ENCODE measurements at places on chromosomes 5 and 9.

DNA sequence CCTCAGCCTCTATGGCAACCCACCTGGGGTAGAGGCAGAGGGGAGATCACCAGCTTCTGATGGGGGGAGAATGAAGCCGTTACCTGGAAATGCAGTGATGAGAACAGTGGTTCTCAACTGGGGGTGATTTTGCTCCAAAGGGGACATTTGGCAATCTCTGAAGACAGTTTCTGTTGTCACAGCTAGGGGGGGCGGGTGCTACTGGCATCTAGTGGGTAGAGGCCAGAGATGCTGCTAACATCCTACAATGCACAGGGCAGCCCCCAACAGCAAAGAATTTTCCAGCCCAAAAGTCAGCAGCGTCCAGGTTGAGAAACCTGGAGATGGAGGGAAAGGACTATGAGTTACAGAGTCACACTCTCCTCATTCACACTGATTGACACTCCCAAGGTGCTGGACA lies 84.5 kb downstream of the FGF1 start:
- no peak for DNase-seq

DNA sequence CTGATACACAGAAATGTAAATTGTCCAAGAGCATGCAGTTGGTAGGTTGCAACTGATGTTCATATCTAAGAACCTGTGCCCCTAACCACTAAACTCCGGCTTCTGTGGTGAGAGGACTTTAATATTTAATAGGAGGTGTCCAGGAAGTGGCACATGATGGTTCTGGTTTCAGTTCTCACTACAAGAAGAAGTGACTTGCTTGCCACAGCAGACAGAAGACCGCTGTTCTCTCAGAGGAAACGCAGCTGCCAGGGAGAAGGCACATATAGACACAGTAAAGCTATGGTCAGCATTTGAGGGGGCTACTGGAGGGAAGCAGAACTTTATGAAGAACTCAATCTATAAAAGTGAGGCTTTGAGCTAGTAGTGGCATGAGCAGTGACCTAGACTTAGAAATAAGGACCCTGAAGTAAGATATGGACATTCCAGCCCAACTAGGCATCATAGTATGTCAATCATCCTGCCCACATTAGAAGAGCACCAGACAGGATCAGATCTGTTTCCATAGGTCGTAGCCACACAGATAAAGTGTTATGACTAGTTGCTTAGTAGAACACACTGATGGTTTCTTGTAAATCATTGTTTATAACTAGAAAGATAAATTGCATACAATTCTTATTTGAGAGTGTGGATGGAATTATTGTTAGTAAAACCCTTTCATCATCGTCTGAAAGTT lies 36.4 kb upstream of the DAB2 start:
- no peak for DNase-seq

DNA sequence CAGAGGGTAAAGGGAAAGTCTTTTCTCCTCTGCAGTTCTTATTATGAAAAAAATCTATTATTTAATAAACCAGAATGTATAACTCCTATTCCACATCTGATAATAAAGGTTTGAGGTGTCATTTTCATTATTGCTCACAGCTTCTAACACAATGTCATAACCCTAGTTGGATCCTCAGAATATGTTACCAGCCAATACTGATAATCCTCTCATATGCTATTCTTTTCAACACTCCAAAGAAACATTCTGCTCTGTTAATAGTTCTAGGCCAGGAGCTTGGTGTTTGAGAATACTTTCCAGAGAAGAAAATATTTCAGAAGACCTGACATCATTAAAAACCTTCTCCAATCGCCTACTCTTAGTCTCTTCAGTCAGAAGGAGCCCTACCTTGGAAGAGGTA lies 127.1 kb downstream of the PIK3R1 start:
- DNase-seq, result no peak

GRCh38 chr9:93254806-93255493 lies 71.0 kb downstream of the WNK2 start:
- DNase-seq, result no peak

- DNase-seq, result no peak
Observed at GRCh38 chr5:82664732-82665131, 386.6 kb upstream of the RPS23 start.

- no peak for DNase-seq
Observed at GRCh38 chr9:42378418-42378815, 195.0 kb downstream of the SPATA31A6 start.

- DNase-seq, result no peak
Observed at GRCh38 chr9:38112049-38112448, 43.0 kb upstream of the SHB start.

DNA sequence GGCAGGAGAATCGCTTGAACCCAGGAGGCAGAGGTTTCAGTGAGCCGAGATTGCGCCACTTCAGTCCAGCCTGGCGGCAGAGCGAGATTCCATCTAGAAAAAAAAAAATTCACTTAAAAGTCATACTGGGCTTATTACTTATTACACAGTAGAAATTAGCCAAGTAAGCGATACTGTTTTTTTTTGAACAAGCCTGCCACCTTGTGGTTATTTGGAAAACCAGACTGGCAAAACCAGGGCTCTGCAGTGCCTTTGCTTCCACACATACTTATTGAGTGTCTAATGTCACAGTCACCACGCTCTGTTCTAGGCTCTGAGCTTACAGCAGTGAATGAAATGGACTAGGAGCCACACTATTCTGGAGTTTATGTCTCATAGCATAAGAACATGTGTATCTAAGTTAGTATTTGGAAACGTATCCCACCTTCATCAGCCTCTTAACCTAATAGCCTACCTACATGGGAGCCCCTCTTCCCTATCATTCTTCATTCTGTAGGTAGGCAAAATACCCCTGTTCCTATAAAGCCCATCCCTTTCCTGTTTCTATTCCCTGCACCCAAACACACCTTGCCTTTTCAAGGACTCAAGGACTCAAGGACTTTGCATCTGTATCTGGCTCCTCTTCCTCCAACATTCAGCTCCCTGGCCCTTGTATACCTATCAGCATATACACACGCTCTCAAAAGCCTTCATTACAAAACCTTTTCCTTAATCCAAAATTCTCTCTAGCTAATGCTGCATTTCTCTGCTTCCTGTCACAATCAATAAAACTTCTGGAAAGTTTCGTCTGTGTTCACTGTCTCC lies 13.9 kb upstream of the BASP1 start:
- DNase-seq, result no peak

GRCh38 chr5:158869854-158870253 lies 229.9 kb downstream of the EBF1 start:
- no peak for DNase-seq

DNA sequence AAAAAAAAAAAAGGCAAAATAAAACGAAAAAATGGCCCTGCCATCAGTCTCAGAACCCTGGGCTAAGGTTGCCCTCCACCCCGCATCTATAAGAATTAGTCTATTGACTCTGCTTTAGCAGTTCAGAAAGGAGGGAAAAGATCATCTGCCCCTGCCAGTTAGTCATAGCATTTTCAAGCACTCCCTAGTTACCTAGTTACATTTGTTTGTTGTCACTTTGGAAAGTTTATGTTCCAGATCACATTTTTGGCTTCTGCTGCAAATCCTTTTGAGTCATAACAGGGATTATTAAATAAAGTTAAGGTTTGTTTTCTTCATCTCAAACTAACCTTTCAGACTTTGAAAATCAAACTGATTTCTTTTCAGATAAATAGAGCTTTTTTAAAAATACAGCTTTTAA lies 52.1 kb downstream of the AQP7 start:
- no peak for DNase-seq

GRCh38 chr5:151310932-151311331 lies 7.4 kb upstream of the SLC36A3 start:
- no peak for DNase-seq

DNA sequence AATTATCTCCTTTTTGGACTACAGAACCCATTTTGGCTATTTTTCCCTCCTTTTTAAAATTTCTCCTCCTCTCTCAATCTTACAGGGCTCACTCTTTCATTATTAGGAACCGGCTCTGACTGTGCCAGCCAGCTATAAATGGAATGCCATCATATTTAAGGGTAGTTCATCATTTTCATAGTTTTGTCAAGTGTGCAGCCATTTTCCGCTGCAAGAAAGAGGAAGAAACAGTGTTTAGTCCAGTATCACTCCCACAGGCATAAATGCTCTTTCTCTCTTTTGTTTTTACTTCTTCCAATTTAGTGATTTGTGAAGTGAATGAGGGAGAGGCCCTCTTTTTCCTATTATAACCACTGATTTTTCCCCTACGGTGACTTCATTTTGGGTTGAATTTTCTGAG lies 290.0 kb downstream of the NR3C1 start:
- no peak for DNase-seq

DNA sequence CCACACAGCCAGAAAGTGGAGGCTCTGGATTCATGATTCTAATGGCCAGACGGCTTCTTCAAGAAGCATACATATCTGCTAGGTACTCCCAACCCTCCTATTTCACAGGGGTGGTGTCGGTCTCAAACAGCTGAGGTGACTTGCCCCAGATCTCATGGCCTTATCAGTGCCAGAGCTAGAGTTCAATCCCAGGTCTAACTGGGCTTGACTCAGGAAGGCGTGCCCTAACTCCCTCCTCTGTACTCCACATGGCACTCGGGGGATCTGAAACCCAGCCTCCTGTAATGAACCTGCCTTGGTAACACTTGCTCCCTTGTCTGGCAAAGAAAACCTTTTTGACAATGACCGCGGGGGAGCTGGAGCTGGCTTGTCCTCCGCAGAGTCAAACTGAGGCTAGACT lies 2.1 kb downstream of the QRFP start:
- no peak for DNase-seq

- DNase-seq, result no peak
Observed at GRCh38 chr5:43649256-43649655, 46.3 kb downstream of the NNT start.

- no peak for DNase-seq
Observed at GRCh38 chr5:127508644-127509373, 8.6 kb upstream of the PRRC1 start.

- no peak for DNase-seq
Observed at GRCh38 chr5:157568222-157568621, 7.4 kb downstream of the ADAM19 start.

GRCh38 chr5:140632366-140633020 lies 482 bp downstream of the CD14 start:
- DNase-seq, result peak; percentile 55

GRCh38 chr5:4766101-4766500 lies 374.0 kb upstream of the ADAMTS16 start:
- DNase-seq, result no peak

- DNase-seq, result no peak
Observed at GRCh38 chr9:92635760-92636159, 34.2 kb downstream of the IPPK start.

DNA sequence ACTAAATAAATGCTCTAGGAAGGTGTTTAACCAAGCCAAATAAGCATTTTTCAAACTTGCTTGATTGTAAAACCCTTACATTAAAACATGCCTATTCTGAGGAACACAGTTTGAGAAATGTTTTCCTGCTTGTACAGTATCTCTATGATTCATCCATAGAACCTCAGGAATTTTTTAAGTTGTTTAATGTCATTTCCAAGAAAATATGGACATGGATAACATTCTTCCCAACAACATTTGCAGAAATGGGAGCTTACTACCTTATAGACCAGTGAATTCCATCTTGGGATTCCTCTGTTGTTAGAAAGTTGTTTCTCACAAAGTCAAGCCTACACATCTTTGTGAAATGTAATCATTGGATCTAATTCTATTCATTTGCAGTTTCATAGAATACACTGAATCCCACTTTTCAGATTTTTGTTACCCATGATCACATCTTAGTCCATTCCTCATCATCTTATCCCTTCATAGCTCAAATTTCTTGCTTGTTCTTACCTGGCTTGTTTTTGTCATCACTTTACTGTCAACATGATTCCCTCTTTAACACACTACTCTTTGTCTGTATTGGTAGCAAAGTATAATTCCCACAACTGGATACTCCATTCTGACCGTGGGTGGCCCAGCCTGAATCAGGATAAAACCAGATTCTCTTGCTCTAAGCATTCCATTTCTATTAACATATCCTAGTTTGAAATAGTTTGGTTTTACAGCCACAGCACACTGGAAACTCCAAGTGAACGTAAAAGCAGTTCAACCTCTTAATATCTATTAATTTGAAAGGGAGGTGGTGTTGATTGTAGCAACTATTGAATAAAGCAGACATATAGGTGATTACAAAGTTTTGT lies 49.4 kb upstream of the PAPPA start:
- DNase-seq, result no peak

DNA sequence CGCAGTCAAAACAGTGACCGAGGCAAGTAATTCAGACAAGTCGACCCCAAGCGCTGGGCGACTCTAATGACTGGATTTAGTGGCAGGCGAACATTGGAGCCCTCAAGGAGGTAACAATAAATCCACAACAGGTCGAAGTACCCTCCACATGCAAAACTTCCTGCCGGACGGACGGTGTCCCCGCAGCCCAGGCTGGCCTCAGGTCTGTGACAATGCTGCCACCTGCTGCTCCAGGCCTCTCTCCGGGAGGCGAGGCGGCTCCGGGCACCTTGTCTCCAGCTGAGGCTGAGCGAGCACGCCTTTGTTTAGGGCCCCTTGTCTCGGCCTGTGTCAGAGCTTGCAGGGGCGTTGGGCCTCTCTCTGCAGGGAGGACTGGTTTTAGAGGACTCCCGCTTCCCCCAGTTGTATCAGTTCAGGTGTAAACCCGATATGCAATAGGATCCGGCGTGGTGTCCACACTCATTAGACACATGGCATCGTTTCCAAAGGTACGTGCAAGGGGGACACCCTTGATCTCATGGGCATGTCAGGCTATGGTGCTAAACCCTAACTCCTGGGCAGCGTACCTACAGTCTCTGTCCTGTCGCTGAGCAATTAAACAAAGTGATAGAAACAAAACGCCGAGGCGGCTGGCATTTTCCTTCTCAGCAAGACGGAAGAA lies 628.0 kb upstream of the ADAMTS16 start:
- no peak for DNase-seq

DNA sequence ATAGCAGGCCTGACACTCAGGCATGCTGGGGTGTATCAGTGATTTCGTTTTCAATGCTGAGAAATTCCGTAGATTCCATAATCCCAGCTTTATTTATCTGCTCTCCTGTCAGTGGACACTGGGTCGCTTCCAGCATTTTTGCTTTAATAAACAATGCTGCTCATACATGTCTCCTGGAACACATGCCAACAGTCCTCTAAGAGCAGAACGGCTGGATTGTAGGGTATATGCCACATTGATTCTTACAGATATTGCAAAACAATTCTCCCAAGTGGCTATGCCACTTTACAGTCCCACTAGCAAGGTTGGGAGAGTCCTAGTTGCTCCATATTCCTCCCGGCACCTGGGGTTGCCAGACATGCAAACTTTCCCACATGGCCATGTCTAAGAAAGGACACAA lies 81.9 kb downstream of the RAPGEF1 start:
- no peak for DNase-seq

DNA sequence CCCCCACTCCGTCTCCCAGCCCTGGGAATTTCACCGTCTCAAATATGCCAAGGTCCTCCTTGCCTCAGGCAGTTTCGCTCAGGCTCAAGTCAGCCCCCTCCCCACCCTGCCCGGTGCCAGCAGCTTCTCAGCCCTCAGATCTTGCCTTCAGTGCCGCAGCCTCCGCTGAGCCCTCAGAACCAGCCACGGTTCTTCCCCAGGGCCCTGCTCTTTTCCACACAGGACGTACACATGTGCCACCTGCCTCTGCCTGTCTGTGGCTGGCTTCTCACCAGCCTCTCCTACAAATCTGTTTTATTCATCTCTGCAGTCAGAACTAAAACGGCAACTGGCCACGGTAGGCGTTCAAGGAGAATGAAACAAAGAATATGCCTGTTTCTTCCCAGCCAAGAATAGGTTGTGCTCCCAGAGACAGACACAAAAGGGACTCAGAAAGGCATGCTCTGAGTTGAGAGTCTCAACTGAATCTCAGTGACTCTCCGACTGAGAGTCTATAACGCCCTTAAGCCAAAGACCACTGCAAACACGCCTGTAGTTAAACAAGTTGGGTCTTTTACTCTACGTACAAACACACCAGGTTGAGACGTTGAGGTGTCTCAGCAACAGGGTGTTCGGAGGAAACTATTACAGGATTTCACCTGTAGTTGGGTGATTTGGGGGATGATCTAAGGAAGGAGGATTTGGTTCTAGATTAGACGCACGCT lies 10.6 kb upstream of the GRIN1 start:
- no peak for DNase-seq
